ENCODE measurements at places on chromosomes 11 and 22.

GRCh38 chr11:7520981-7521487 is 7.2 kb downstream of the PPFIBP2 start:
- DNase-seq: no peak

DNA sequence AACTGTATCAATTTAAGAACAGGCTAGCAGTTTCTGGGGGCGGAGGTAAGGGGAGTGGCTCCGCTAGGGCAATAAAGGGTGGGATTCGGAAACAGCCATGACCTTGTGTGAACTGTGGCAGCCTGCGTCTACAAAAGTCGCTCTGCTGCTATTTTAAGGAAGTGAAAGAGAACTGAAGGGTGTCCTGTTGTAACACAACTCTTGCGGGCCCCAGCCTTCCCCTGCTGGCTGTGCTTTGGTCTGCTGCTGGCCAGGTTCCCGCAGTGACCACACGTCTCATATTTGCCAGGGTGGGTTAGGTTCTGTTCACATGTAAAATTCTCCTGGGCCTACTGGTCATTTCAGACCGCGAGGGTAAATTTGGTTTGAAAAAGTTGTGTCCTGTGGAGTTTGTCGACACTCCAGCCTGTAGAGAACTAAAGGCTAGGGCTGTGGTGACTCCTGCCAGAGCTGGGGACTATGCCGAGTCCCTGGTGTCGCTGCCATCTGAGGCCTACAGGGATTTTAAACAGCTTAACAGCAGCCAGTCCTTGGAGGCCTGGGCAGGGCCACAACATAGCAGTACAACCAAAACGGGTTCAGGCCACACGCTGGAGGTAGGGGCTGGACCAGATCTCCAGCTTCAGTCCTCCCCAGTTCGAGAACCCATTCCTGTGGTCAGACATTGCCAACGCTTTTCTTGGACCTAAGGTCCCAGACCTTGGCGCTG is 1.1 kb upstream of the PPFIBP2 start:
- peak; percentile 61 for DNase-seq

DNA sequence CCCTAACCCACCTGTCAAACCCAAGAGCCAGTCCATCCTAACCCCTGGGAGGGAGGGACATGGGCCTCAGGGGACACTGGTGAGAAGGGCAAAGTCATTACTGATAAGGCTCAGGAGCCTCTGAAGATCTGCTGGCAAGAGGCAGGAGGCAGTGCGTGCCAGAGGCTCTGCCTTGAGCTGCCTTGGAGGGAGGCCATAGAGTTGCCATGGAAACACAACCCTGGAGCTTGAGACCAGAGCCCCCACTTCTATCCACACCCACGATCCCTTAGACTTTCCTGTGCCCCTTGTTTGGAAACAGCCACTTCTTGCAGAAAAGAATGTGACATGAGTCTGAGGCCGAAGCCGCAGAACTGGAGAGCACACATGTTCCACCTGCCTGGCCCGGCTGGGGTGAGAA is 89.7 kb upstream of the CSNK2A3 start:
- DNase-seq: no peak

DNA sequence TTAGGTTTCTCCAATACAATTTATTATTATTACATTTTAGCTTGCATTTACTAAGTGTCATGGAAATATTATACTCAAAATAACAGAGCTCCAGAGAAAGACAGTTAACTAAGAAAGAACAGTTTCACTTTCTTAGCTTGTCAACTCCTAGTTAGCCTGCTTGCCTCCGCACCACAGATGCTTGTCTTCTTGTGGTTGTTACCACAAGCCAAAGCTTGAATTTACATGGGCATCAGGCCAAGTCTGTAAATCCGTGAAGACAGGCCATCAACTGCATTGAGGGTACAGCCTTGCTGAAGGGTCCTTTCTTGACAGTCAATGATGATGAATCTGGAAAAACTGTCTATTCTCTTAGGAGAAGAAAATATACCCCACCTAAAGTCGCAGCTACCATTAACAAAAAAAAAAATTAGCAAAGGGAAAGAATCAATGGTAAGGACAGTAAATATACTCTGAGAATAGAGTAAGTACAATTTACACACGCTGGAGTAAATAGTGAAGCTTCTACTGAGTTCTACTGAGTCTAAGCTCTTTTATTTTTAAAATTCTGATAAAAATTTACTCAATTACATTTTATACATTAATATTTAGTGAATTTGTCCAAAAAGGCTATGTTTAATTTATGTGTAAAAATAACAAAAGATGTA is 15.6 kb upstream of the DENND5A start:
- no peak for DNase-seq

DNA sequence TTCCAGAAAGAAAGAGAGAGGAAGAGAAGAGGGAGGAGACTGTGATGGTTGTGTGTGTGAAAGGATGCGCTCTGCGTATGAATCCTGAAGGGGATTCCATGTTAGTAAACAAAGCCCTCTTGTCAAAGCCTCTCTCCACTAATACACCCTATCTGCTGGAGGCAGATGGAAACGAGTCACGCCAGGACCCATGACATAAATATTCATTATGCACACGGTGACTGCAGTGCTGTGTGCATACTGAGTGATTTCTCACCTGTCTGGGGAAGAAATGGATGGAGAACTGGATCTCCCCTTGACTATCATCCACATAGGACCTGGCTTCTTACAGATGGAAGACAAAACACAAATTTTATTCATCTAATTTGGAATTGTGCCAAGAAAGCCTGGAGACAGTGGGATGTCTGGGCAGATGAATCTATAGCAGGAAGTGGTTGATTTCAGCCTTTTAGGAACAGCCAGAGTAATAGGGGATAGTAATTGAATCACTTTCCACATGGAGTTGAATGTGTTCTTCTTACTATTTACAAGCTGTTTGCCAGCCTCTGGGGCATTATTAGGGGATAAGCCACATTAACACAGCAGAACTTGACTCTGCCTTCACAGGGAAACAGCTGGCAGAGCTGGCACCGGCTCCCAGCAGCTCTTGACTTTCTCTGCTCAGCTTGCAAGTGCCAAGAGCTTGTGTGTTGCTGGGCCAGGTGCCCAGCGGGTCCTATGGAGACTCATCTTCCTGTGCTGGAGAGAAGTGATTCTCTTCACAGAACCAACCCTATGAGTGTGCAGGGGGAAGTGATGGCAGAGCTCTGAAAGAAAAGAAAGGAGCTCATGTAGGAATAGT is 9.0 kb downstream of the MTNR1B start:
- no peak for DNase-seq

DNA sequence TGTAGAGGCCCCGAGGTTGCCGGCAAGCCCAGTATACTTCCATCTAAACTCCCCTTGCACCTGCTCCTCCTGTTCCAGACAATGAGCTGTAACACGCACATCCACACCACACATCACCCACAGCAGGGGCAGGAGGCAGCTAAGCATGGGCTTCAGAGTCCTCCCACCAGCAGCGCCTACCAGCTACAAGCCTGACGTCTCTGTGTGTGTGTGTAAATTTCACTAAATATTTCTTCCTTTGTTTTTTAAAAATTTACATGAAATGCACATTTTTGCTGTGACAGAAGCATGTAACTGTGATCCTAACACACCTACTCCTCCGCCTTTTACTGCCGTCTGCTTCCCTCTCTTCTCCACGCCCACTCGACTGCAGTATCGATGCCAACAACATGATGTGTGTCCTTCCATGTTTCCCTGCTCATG is 29.4 kb upstream of the PACSIN2 start:
- no peak for DNase-seq

DNA sequence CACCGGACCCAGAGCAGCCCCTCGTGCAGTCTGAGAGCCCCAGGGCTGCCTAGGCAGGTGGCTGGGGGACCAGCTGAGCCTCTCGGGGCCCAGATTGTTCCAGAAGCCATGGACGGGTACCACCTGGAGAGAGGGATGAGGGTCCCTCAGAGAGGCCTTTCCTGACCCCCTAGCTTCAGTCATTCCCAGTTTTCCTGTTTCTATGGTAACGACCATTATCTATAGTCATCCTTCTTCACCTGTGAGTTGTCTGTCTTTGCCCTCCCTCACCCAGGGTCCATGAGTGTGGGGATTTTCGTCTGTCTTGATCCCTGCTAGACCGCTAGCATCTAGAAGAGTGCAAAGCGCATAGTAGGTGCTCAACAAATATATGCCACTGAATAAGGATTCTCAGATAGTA is 76.3 kb upstream of the TCF20 start:
- no peak for DNase-seq

GRCh38 chr11:74989260-74989638 is 516 bp downstream of the NEU3 start:
- DNase-seq: no peak

DNA sequence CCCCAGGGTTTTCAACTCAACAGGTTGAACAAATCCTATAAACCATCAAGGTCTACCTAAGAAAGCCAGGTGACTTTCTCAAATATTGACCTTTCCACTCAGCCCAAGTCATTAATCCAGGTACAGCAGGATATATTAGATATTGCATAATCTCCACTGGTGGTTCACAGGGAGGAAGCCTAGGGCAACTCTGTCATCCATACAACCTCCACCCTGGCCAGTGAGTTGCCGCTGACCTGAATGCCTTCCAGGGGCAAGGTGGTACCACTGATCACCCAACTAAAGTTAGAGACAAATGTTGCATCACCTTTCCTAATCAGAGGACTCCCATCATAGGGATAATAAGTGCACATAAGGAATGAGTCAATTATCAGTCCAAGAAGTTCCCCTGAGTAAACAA is 22.9 kb downstream of the GUCD1 start:
- no peak for DNase-seq

DNA sequence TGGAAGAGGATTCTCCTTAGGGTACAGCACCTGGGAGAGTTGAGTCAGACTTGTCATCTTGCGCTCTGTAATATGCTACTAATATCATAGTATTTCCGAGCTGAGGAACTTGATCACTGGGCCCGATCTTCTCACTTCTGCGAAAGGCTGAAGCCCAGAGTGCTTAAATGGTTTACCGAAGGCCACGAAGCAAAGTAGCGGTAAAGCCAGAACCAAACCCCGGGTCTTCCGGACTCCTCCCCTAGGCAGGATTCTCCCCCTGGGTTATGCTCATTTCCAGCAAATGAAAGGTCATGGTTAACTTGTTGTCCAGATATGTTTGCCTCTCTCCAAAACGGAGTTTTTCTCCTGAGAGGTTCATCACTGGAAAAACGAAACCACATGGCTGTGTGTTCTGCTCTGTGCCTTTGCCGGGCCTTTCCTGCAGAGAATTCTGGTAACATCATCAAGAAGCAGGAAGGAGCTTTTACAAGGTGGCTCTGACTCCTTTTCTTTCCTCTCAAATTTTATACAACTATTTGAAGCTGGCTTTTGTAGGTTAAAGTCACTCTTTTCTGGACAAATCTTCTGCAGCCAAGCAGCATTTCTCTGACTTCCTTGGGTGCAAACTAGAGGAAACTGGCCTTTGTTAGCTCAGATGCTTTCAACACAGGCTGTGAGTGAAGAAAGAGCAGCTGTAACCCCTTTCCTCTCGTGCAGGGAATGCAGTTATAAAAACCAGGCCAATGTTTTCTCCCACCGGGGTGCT is 35.5 kb downstream of the UBASH3B start:
- DNase-seq: no peak

- no peak for DNase-seq
Measured at GRCh38 chr22:48819961-48820360, 1007.7 kb downstream of the BRD1 start.

GRCh38 chr22:26660961-26661578 is 3.7 kb downstream of the MIAT start:
- no peak for DNase-seq

DNA sequence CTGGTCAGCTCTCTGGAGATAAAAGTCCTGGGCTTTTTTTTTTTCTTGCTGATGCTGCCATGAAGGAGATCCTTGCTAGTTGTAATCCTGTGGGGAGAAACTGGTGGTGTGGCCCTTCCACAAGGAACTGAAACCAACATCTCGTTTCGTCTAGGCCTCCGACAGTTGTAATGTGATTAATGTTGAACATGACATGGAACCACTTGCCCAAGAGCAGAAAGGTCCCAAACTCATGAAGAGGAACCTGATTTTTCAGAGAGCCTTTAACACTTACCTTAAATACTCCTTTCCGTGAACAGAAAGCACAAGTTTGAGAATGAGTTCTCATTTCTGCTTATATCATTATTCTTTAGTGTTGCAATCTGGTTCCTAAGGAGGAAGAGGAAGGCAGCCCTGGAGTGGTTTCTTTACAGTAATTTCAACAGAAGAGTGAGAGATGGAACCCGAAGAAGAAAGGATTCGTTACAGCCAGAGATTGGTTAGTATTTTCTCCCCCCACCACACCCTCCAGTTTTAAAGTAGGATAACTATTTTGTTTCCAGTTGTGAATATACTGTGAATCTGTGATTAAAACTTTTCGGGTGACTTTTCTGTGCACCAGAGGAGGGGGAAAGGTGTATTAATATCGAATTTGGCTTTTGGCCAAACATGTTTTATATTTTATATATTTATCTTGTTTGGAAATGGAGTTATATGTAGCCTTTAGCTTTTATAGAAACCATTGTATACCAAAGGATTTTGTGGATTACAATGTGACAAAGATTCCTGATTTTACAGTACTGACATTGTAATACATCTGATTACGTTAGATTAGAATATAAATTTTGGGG is 2.0 kb downstream of the KDM2A start:
- DNase-seq: no peak

- no peak for DNase-seq
Measured at GRCh38 chr22:36753916-36754315, 22.0 kb downstream of the IFT27 start.

DNA sequence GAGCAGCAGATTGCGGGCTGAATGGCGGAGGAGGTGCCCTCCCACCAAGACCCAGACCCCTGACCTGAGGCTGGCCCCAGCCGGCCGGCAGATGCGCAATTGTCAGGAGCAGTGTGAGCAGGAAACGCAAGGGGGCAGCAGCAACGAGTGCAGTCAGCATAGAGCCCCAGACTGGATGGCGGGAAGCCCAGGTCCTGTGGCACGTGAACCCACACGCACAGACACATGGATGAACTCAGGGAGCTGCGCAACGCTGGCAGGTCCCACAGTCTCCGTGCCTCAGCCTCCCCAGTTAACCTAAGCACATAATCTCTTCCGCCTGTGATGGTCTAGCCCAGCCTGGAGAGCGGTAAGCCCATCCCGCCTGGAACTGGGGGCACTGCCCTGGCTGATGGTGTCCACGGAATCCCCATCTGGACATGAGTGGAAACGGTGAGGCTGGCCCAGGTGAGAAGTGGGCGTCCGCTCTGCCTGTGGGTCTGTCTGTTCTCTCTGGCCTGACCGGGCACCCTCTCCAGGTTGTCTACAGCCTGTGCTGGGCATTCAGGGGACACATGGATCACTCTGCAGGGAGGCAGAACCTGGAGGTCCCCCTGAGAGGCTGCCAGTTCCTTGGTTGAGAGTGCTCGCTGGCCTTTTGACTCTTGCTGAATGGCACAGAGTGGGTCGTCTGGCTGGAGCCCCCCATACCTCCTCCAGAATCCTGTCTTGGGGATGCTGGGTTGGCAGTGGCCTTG is 626 bp upstream of the TBX10 start:
- DNase-seq: no peak

GRCh38 chr11:126628790-126629621 is 273.5 kb downstream of the ST3GAL4 start:
- DNase-seq: no peak

- DNase-seq: no peak
Measured at GRCh38 chr11:37657645-37658044, 1059.6 kb upstream of the RAG2 start.

- DNase-seq: peak; percentile 8
Measured at GRCh38 chr11:5380740-5381342, 2.8 kb upstream of the OR51M1 start.

Measured in GM18507 (cell line).